B cell (primary cell): ENCODE measurements at places on chromosomes 16 and 17.

- DNase-seq: no peak
Measured at GRCh38 chr16:80058214-80058613, 457.7 kb upstream of the MAF start.

GRCh38 chr16:27826893-27827289 lies 236.6 kb downstream of the GSG1L start:
- DNase-seq: no peak

GRCh38 chr17:80881306-80881705 lies 110.3 kb upstream of the CHMP6 start:
- no peak for DNase-seq

DNA sequence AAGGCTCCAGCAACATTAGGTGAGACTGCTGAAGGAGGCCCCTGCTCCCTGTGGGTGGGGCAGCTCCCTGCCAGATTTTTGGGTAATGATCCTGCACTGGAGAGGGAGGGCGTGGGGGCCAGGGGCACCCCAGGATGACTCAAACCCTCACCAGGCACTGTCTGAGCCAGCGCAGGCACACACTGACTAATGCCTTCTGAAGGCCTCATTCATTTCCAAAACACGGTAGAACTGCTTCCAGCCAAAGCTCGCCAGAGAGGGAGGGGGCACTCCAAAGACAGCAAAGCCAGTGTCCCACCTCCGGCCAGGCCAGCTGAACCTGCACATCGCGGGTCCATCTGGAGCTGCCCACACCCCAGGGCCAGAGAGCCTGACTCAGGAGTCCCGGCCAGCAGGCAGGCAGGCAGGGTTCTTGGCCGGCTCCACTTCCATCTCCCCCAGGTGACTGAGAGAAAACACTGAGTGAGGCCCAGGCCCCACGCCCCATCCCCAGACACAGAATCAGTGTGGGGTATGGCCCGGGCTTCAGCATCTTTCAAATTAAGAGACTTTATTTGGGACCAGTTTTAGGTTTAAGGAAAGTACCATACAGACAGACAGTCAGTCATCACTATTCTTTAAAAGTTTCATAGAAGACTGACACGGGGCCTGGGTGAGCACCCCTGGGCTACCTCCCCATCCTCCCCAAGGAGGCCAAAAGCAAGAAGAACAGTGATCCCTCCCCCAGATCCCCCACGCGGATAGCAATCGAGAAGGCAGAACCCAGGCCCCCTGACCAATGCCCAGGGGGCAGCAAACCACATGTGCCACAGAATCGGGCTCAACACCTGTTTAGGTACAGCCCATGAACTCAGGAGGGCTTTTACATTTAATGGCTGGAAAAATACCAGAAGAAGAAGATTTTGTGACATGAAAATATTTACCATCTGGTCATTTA lies 2.3 kb downstream of the PIEZO1 start:
- DNase-seq: peak; percentile 50

GRCh38 chr17:41498276-41498675 lies 7.1 kb downstream of the KRT13 start:
- no peak for DNase-seq

DNA sequence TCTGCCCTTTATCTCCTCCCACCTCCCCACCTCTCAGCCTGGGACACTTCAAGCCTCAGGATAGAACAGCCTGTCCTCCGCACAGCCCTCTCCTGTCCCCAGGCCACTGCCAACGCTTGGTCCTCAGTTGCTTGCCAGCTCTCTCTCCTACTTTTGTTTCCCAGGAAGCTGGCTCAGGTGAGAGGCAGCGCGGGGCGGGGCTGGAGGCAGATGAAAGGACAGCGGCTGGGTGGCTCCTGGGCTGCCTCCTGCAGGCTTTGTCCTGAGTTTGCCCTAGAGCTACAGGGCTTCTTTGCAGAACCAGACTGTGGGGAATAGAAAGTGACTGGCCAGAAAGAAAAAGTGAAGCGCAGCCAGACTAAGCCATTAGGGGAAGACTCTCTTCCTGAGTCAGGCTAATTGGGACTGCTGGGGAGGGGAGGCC lies 48.2 kb upstream of the CDC42EP4 start:
- no peak for DNase-seq

- DNase-seq: no peak
Measured at GRCh38 chr17:69864462-69864861, 210.6 kb upstream of the KCNJ16 start.

- DNase-seq: no peak
Measured at GRCh38 chr16:88353232-88353631, 29.5 kb upstream of the ZNF469 start.

DNA sequence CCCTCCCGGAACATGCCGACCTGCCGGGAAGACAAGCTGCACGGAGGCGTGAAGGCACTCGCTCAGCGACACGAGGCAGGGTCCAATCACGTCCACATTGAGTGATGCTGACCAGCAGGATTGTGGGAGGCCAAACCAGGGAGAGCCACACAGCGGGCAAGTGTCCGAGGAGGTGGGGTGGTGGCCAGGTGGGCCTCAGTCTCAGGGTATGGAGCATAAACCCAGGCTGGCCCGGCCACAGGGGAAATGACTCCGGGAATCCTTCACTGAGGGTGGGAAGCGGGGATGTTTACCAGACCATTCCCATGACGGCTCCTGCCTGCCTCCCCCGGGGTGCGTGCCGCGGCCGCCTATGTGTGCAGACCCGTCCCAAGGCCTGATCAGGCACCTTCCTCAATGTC lies 62.5 kb downstream of the RPH3AL start:
- DNase-seq: no peak

DNA sequence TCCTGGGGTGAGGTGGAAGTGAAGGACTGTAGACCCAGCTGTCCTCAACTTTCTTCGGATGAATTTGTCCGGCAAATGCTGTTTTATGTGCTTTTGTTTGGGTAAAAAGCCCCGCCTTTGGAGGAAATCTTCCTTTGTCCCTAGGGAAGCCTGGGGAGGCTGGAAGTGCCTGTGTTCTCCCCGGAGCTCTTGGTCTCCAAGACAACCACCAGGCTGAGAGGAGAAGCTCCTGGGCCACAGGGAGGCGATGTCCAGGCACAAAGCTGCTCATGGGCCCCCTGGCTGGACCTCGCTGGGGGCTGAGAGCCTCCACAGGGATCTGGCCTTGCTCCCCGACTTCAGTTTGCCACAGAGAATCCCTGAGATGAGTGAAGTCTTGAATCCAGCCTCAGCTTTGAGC lies 293.1 kb upstream of the N4BP1 start:
- no peak for DNase-seq

- DNase-seq: no peak
Measured at GRCh38 chr17:33199571-33200510, 93.3 kb downstream of the ASIC2 start.

DNA sequence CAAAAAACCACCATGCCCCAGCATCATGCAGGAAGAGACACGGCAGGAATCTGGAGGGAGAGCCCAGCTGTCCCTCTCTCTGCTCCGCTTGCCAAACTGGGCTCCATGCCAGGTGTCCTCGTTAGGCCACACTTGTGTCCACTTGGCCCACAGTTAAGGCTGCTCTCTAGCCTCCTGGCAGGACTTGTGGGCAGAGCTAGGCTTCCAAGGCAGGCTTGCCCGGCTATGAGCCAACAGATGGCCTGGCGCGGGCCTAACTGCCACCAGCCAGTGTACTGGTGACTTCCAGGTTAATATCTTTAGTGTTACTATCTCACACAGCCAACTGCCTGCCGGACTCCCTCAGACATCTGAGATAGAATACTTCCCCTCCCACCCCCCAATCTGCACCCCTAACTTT lies 10.6 kb downstream of the ATP6V0D1 start:
- DNase-seq: no peak

DNA sequence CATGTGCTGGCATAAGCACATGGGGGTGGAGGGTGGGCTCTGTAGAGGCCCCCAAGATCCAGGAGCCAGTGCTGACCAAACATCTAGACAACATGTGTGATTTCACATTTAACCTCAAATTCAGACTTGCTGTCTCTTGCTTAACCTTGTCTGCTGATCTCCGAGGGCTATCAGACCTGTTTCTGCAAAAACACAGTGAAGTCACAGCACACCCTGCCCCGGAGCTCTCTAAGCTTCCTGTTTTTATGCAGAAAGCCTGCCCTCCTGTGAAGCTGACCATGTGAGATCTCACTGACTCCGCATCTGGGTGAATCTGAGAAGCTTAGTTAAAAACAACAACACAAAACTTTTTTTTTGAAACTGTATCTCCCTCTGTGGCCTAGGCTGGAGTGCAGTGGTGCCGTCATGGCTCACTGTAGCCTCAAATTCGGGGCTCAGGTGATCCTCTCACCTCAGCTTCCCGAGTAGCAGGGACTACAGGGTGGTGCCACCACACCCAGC lies 6.6 kb upstream of the DPEP2 start:
- DNase-seq: peak; percentile 76

GRCh38 chr17:68613739-68614298 lies 12.7 kb upstream of the FAM20A start:
- DNase-seq: no peak

DNA sequence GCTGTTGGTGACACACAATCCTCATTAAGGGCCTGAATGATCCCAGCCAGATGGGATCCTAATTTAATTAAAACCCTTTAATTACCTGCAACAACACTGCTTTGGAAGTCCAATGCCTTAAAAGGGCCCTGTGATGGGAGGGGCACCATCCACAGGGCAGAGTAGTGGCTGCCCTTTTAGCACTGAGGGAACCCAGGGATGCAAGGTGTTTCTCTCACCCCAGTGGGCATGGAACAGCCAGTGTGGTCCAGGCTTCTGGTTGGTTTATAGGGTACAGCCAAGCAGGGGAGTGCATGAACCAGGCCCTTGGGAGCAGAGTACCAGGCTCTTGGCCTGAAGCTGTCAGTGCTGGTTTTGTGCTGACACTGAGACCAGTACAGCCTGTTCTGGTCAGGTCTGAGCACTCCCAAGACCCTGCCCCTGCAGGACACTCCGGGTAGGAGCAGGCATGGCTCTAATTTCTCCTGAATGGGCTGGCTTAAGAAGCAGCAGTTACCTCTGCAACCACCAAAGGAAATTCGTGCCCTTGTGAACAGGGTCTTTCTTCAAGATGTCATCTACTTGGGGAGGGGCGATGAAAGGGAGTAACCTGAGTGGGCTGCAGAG lies 9.9 kb downstream of the NXPH3 start:
- no peak for DNase-seq

DNA sequence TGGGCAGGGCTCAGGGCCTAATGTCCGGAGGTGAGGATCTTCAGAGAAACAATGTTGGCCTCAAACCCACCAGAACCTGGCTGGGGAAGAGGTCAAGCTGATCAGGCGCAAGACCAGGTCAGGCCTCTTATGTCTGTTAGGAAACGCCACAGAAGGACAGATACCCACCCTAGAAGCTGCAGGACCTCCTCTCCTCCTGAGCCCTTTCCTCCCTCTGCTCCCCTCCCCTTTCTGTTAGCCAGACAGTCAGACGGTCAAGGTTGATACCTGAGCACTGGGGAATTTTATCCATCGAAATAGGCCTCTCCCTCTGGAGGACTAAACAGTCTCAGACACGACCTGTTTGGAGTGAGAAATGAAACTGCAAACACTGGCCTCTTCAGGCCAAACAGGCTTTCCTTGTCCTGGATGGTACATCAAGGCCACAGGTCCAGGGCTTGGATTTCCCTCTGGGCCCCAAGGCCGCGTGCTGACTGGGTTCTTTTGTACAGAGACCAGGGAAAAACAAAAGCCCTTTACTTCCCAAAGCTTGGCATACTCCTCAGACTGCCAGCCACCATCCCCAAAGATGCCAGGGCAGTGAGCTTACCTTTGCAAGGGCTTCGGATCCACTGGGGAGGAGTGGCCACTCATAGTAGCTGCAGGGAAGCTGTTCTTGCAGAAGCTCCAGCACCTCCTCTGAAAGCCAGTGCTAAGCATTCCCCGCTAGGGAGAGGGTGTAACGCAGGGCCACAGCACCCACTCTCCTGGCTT lies 135.8 kb downstream of the CCDC182 start:
- no peak for DNase-seq

- no peak for DNase-seq
Measured at GRCh38 chr17:49913226-49914095, 55.5 kb upstream of the DLX4 start.

- peak; percentile 55 for DNase-seq
Measured at GRCh38 chr17:38444151-38444550, 15.9 kb downstream of the ARHGAP23 start.

DNA sequence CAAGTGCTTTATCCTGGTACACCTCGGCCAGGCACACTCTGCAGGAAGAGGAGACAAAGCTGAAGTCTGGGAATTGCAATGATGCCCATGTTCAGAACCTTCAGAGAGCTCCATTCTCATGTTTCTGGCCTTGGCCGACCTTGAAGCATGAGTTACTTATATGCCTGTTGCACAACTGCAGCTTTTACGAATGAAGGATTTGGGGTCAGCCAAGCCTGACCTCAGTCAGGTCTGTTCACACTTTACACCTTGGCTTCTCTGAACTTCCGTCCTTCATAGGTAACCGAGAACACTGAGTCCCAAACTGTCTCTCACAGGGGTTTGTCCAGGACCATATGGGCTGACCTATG lies 66.7 kb downstream of the GTF3C1 start:
- no peak for DNase-seq

GRCh38 chr17:54180950-54181349 lies 358.2 kb downstream of the KIF2B start:
- DNase-seq: no peak

GRCh38 chr16:19227643-19228042 lies 57.9 kb upstream of the CLEC19A start:
- DNase-seq: no peak

DNA sequence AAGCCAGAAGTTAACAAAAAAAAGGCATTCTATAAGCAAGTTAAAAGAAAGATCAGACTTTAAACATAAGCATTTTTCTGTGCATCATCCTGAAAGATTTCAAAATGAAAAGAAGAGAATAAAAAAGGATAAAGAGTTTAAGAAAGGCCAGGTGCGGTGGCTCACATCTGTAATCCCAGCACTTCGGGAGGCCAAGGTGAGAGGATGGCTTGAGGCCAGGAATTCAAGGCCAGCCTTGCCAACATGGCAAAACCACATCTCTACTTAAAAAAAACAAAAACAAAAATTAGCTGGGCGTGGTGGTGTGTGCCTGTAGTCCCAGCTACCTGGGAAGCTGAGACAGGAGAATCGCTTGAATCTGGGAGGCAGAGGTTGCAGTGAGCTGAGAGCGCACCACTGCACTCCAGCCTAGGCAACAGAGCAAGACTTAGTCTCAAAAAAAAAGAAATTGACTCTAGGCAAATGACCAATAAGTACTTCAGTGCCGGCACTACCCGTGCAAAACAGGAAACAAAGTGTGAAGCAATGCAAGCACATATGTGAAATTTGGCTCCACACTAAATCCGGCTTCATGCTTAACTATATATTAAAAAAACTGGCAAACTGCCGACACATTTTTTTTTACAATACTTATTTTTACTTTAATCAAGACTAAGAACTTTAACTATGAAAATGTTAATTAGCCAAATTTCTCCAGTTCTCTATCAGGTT lies 83.2 kb upstream of the C17orf78 start:
- DNase-seq: no peak
